ENCODE measurements at places on chromosomes 3 and 15.

DNA sequence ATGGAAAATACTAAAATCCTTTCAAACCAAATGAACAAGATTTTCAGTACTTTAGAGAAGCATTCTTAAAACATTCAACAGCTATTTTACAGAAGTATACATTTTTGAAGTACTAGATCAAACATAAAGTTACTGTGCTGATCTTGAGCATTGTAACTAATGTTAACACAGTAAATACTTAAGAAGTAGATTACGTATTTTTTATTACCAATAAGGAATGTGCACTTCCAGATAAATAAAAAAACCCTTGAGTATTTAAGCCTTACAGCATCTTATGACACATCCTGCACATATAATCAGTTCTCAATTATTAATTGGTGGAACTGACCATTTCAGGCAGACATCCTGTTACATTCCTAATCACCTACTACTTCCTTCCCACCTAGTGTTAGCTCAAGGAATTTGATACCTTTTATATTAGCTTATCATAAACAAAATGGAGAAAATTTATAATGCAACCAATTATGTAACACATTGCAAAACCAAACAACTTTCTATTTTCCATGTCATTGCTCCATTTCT, 32.8 kb downstream of the COPS2 start:
- no peak for DNase-seq

DNA sequence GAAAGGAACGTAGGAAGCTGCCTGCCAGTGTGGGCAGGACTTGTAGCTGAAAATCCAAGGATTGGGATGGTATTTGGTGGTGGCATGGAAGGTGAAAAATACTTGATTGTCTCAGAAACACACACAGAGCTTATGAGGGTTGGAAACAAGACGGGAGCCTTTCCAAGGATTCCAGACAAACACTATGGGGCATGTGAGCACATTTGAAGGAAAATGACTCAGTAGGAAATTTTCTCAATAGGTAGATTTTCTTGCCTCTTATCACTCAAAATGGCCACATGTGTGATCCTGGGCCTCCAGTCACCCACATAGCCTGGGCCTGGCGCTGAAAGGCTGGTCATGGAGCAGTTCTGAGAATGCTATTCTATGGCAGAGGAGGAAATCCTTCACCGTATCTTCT, 47.4 kb downstream of the CCNL1 start:
- no peak for DNase-seq

- peak; percentile 88 for DNase-seq
Observed at GRCh38 chr3:190585805-190586630, 72.1 kb downstream of the IL1RAP start.

DNA sequence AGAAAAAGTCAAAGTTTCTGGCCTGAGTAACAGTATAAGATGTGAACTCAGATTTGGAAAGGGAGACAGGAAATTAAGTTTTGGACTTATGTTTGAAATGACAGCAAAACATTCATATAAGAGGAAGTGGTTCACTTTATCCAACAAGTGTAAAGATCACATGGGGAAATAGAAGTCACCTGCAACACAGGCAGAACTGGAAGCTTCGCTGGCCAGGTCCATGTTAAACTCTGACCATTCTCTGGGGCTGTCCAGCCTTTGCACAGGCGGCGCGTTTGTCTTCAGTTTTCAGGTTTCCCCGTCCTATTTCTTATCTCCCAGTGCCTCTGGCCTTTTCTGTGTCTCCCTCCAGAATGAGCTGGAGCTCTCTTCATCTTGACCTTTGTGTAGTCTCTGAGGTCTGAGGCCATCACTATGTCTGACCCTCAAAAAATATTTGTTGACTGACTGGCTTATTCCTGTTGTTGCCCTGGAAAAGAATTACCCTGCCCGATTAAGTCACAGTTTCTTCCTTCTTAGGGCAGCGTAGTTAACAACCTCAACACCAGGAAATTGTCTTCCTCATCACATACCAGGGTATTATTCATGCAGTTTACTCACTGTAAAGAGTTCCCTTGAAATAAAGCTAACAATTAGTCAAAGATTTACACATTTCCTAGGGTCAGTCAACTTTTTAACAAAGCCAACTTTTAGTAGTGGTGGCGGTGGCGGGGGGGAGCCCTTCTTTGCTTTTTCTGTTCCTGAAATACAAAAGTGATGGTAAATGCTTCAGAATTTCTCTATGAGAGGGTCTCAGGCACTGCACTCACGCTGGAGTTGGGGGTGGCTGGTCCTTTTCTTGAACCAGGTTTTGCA, 959 bp upstream of the RASA2 start:
- DNase-seq: peak; percentile 15

GRCh38 chr3:148943506-148944205, 47.7 kb upstream of the GYG1 start:
- peak; percentile 75 for DNase-seq

- no peak for DNase-seq
Observed at GRCh38 chr3:128385080-128385832, 81.4 kb downstream of the DNAJB8 start.

DNA sequence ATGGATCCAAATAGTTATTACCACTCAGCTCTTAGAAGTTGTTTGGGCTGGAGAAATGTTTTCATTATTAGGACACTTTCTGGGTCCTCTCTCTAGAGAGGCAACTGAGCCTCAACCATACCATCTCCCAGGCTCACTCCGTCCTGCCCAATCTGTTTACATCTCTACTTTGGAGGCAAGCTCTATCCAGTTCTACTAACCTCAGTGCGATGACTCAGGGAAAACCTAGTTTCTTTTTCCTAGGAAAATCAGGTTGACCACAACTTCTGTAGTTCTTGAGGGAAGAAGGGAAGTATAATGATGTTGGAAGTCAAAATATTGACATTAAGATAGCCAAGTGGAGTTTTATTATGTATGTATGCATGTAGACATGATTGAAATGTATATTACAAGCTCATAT, 40.4 kb downstream of the LPP start:
- no peak for DNase-seq

- no peak for DNase-seq
Observed at GRCh38 chr3:86965166-86965565, 25.8 kb downstream of the VGLL3 start.

All from foreskin melanocyte (primary cell).